ENCODE measurements at places on chromosomes 11 and 22.

DNA sequence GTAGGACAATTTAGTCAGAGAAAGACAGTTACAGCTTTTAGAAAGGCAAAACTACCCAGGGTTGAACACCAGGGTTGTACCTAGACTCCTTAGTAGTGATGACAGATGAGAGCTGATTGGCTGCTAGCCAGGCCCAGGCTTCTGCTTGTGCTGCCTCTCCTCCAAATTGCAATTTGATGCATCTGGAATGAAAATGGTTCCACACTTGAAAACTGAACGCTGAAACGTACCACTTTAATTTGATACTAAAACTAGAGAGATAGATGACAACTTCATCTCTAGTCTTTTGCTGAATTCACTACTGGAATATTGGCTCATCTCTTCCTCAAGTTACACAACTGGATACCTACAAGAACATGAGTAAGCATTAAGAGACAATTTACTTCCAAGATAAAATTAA lies 19.2 kb upstream of the FNBP4 start:
- no peak for DNase-seq

GRCh38 chr11:65501186-65501471 lies 2.3 kb downstream of the MALAT1 start:
- DNase-seq: no peak

DNA sequence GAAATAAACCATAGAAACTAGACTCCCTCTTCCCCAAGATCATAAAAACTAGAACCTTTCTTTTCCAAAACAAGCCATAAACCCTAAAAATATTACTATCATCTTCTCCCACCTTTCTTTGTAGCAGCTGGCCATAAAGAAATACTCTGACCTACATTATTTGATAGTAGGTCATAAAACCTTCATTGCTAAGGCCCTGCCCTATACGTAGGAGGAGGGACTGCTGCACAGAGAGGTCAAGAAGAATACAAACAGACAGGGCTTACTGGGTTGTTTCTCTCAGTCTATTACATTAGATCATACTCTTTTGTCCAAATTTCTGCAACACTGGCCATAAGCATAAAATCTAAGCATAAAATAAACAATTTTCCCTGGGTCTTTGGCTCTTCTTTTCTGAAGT lies 101.5 kb downstream of the TYR start:
- no peak for DNase-seq

GRCh38 chr11:127733552-127733951 lies 733.0 kb upstream of the KIRREL3 start:
- DNase-seq: no peak

GRCh38 chr11:29256580-29256979 lies 760.2 kb downstream of the KCNA4 start:
- DNase-seq: no peak

DNA sequence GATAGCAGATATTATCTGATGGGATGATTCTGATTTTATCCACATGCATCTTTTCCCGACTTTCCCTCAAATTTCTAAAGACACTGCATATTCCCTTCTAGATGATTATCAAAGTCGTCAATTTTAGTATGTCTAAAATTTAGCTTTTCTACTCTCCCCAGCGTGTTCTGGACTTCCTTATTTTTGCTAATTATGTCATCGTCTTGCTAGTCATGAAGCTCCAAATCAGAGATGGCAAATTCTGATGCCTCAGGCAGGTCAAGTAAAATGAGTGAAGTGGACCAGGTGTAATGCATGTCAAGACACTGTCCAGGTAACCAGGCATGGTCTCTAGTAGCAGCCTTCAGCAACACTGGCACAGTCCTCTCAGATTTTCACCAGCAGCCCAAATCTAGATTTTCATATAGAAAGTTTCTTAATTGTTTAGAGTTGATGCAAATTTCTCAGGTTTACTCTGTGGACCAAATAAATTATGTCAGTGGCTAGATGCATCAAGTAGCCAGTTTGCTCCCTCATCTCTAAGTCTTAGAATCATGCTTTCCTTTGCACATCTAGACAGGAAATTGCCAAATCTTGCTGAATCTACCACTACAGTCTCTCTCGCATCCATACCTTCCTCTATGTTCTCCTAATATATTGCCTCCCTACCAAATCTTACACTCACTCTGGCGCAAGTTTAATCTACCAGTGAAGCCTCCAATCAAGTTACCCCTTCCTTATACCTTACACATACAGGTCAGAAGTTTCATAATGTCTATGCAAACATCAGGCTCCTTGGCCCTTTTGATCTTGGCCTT lies 10.6 kb downstream of the HSD17B12 start:
- DNase-seq: no peak

DNA sequence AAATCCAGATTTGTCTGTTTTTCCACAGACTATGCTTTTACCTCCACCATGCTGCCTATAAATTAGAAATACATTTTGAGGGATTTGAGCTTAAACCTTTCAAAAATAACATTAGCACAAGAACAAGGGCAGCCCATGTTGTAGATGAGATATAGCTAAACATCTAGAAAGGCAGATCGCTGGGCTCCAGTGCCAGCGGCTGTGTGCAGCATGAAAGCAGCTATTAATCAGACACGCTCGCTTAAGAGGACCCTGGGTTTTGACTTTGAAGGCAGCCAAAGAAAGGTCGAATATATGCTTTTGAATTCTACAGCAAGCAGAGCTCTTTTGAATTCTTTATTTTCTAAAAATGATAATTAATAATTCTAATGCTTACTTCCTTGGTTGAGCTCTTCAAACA lies 684.0 kb downstream of the NELL1 start:
- no peak for DNase-seq

DNA sequence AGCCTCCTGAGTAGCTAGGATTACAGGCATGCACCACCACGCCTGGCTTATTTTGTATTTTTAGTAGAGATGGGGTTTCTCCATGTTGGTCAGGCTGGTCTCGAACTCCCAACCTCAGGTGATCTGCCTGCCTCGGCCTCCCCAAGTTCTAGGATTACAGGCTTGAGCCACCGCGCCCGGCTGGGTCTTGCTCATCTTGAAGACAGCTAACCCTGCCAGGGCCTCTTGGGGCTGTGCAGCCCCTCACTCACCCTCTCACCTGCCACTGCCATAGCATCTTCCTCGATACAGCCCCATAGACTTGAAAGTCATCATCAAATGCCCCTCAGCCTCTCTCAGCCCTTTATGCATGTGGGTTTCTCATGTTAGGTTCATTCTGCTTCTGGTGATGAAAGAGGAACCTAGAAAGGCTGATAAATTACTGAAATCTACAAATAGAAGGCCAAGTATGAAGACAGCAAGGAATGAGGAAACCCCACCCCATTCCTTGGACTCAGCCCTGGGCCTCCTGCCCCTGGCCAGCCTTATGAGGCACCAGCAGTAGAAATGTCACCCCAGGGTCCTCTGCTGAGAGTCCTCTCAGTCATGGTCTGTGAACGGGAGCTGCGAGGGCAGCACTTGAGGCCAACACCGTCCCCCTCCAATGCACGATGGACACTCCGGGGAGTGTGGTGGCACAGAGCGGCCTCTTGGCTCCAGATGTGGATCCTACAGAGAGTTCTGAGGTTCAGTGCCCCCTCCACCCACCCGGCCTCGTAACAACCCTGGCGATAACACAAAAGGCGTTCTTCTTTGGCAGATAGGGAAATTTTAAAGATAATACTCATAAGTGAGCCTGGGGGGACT lies 24.8 kb downstream of the SCGB1A1 start:
- DNase-seq: no peak

GRCh38 chr11:103484545-103484944 lies 375.3 kb downstream of the DYNC2H1 start:
- no peak for DNase-seq

DNA sequence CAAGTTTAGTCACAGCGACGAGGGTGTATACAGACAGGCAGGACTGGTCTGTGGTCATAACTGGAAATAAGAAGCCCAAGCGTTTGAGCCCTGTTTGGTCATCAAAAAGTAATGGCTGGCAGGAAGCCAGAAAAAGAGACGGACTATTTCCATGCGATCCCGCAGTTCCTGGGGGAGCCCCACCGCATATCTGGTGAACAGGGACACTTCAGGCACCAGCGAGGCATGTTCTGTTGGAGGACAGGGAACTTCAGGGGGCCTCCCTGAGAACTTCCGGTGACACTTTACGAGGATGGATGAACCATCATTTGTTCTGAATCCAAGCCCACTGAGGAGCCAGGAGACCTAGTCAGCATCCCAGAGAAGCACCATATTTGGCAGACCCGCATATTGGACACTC lies 29.7 kb upstream of the TRIM29 start:
- DNase-seq: no peak

- DNase-seq: no peak
These were observed 126.7 kb upstream of the MTMR2 start for GRCh38 chr11:96050435-96051182.

DNA sequence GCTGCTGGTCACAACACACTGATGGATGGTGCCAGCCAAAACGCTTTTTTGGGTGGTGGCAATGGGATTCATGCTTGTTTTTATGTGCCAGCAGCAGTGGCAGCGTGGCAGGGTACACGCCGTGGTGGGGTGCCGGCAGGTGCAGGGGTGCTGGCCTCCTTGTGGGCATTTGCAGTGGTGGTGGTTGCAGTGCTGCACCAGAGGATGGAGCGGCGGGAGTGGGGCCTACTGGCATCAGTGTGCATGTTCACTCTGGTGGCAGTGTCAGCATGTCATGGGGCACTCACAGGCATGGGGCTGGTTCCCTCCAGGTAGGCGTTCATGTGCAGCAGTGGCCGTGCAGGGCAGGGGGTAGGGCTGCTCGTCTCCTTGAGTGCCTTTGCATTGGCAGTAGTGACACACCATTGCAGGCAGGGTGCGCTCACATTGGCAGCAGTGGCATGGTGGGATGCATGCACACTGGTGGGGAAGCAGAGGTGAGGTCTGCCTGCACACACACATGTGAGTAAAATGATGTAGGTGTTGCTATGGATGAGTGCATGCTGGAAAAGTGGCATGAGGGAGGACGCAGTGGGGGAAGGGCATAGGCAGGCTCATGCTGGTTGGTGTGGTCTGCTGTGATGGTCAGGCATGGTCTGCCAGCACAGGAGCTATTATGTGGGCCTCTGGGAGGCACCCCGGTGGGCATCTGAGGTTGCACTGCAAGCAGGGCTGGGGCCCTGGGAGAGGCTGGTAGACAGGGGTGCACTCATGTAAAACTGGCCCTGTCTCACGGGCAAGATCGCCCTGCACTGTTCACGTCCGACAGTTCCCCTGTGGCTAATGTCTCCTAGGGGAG lies 29.9 kb downstream of the CCDC15 start:
- no peak for DNase-seq

DNA sequence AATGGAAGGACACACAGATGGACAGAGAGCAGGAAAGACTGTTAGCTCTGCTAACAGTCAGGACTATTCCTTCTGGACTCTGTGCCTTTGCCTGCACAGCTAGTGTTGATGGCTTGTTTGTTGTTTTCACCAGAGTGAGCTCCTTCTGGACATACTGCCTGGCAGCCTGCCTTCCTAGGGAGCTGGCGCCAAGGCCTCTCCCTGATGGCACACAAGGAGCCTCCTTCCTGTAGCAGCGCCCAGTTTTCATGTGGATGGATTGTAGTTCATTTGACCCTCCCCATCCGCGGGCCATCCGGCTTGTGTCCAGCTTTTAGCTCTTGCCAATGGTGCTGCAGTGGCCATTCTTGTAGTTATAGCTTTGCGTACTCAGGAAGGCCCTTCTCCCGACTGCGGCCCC lies 16.6 kb upstream of the BCR start:
- DNase-seq: no peak

DNA sequence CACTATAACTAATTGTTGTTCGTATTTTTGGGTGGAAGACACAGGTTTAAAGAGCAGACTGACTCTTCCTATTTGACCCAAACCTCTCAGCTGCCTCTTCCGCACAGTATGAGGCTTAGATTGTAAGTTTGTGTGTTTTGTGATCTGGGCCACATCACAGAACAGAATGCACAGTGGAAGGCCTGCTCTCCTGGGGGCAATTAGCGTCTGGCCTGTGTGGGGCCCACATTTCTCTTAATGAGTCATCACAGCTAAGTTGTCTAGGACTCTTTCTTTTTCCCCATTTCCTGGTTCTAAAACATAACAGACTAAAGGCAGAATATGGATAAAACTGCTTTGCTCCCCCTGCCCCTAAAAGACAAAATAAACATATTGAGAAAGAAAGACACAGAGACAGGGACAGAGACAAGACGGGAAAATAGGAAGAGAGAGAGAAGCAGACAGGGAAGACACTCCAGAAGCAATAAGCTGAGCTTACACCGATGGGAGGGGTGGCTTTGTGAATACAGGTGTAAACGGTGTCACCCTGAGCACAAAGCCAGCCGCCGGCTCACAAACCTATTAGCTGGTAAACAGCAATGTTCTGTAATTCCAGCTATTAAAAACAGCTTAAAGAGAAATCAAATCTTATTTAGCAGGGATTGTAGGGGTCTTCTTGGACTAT lies 127.4 kb upstream of the OPCML start:
- DNase-seq: no peak

GRCh38 chr11:16193897-16194381 lies 162.4 kb downstream of the SOX6 start:
- DNase-seq: no peak

DNA sequence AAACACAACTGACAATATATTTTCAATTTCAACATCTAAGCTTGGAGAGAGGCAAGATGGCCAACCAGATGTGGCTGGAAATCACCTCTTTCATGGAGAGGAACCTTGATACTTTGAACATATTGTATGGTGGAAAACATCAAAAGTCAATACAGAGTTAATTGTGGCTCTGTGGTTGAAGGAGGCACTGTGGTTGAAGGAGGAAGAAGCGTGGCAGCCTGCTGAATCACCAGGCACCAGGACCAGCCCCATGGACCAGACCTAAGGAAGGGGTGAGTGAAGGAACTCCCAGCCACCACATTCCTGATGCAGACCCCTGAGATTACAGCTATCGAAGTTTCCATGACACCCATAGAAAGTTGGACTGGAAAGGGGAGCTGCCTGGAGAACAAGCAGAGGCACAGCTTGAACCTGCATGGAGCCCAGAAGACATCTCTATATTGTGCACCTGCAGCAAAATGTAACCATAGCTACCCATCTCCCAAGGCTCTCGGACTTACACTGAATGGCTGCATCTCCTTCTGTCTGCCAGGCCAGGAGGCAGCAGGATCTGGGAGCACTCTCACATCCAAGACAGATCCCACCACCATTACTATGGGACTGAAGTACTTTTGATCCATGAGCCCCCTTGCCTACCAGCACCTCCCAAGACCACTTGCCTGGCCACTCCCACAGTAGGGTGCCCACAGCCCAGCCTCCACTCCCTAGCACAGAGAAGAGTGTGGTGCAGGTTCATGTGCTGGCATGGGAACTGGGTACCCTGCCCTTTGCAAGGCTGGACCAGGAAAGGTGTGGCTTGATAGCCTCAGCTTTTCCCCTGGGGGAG lies 79.8 kb upstream of the SC5D start:
- DNase-seq: no peak

DNA sequence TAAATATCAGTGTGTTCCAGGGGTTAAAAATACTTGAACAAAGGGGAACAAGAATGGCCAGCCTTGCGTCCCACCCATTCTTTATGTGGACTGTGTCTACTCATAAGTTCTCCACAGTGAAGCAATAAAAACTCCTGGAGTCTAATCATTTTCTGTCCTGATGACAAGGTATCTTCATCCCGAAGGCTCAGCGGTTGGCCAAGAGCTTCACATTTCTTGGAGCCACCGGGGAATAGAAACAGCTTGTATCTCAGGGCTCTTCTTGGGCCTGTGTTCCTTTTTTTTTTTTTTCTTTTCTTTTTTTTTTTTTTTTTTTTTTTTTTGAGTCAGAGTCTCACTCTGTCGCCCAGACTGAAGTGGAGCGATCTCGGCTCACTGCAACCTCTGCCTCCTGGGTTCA lies 36.8 kb upstream of the ADORA2A start:
- no peak for DNase-seq

GRCh38 chr11:5556596-5557188 lies 8.4 kb upstream of the OR52H1 start:
- DNase-seq: no peak

- peak; percentile 61 for DNase-seq
These were observed 40.9 kb upstream of the BLID start for GRCh38 chr11:122156940-122157382.

GRCh38 chr11:63165706-63166310 lies 21.8 kb upstream of the SLC22A24 start:
- DNase-seq: no peak

All from NCI-H2081 treated with DMSO at 0.1 percent for 48 hours (cell line).